Myometrial cell (primary cell): ENCODE measurements at places on chromosomes 12 and 14. TPM values are rescaled to one million over a fixed set of nuclear protein-coding genes. Genes with fewer than 3 reads are reported as not detected.

Gene PTPRB
- not detected in 2 replicates for total RNA-seq

Gene GPR84
- not detected in 2 replicates for total RNA-seq

Gene PRB2
- total RNA-seq: not detected in 2 replicates

Gene IFNG
- not detected in 2 replicates for total RNA-seq

Gene PAWR
- 4.9 and 6.2 TPM in 2 replicates for total RNA-seq

Gene SCN8A
- 4.0 and 7.4 TPM in 2 replicates for total RNA-seq

Gene SPRING1
- total RNA-seq: 21.0 and 24.8 TPM in 2 replicates

Gene MUCL1
- total RNA-seq: not detected in 2 replicates

Gene MGAT4C
- not detected in 2 replicates for total RNA-seq

Gene CCDC63
- total RNA-seq: not detected in 2 replicates

Gene FOXN4
- total RNA-seq: not detected in 2 replicates

Gene NUP107
- total RNA-seq: 36.6 and 41.6 TPM in 2 replicates

Gene CCNB1IP1
- total RNA-seq: 47.7 and 63.1 TPM in 2 replicates

Gene DAO
- total RNA-seq: not detected in 2 replicates

Gene RAPGEF3
- 0.89 and 4.3 TPM in 2 replicates for total RNA-seq

Gene RAD9B
- 0.86 TPM in 1 of 2 replicates, not detected in the other for total RNA-seq

Gene AP1G2
- 15.9 and 23.0 TPM in 2 replicates for total RNA-seq

Gene MAP4K5
- total RNA-seq: 48.9 and 65.2 TPM in 2 replicates

Gene P2RX2
- not detected in 2 replicates for total RNA-seq

Gene TMEM179
- total RNA-seq: 0.35 TPM in 1 of 2 replicates, not detected in the other

Gene CLEC2D
- total RNA-seq: 0.53 and 7.8 TPM in 2 replicates

Gene KRT71
- total RNA-seq: not detected in 2 replicates

Gene KRT79
- not detected in 2 replicates for total RNA-seq

Gene BCL11B
- under 0.01 TPM in 1 of 2 replicates, not detected in the other for total RNA-seq

Gene HOXC11
- 1.2 and 3.2 TPM in 2 replicates for total RNA-seq

Gene DPPA3
- total RNA-seq: not detected in 2 replicates

Gene KRT72
- total RNA-seq: not detected in 2 replicates

Gene ZBTB25
- 3.2 and 6.6 TPM in 2 replicates for total RNA-seq

Gene LRP1-AS
- not detected in 2 replicates for total RNA-seq

Gene DDN
- not detected in 2 replicates for total RNA-seq

Gene NOVA1
- total RNA-seq: 3.2 and 6.6 TPM in 2 replicates

Gene B4GALNT1
- 1.9 and 8.4 TPM in 2 replicates for total RNA-seq

Gene REP15
- total RNA-seq: 0.29 and 1.4 TPM in 2 replicates

Gene ETFBKMT
- total RNA-seq: 1.4 and 2.6 TPM in 2 replicates

Gene SLC25A21
- 1.2 and 2.0 TPM in 2 replicates for total RNA-seq

Gene CYP46A1
- not detected in 2 replicates for total RNA-seq

Gene YY1
- total RNA-seq: 20.8 and 22.5 TPM in 2 replicates

Gene LRFN5
- total RNA-seq: 5.1 and 6.3 TPM in 2 replicates

Gene PLEKHD1
- not detected in 2 replicates for total RNA-seq

Gene SMIM41
- not detected in 2 replicates for total RNA-seq

Gene ARMH4
- total RNA-seq: 0.58 and 0.71 TPM in 2 replicates

Gene COX8C
- total RNA-seq: not detected in 2 replicates

Gene IFT43
- 52.3 and 54.2 TPM in 2 replicates for total RNA-seq

Gene LRTM2
- not detected in 2 replicates for total RNA-seq

Gene PAPLN
- total RNA-seq: 5.2 and 8.3 TPM in 2 replicates

Gene ZNF891
- 0.29 and 0.35 TPM in 2 replicates for total RNA-seq

Gene IL26
- not detected in 2 replicates for total RNA-seq

Gene TXNDC16
- 2.6 and 5.8 TPM in 2 replicates for total RNA-seq

Gene TSPAN11
- under 0.01 and 0.29 TPM in 2 replicates for total RNA-seq

Gene KLRD1
- under 0.01 TPM in 1 of 2 replicates, not detected in the other for total RNA-seq

Gene FAM186B
- not detected in 2 replicates for total RNA-seq

Gene BAZ2A
- total RNA-seq: 21.9 and 27.1 TPM in 2 replicates

Gene KRT73
- total RNA-seq: not detected in 2 replicates

Gene CALM1
- total RNA-seq: 423 and 456 TPM in 2 replicates

Gene OAS1
- 0.18 TPM in 1 of 2 replicates, not detected in the other for total RNA-seq

Gene CAPZA3
- not detected in 2 replicates for total RNA-seq
